Fibroblast of the conjunctiva (primary cell): ENCODE measurements at places on chromosomes 2 and 18.

- DNase-seq, result no peak
Observed at GRCh38 chr2:238243496-238244076, 3.7 kb upstream of the HES6 start.

- DNase-seq, result no peak
Observed at GRCh38 chr2:12036640-12036983, 290.2 kb downstream of the LPIN1 start.

DNA sequence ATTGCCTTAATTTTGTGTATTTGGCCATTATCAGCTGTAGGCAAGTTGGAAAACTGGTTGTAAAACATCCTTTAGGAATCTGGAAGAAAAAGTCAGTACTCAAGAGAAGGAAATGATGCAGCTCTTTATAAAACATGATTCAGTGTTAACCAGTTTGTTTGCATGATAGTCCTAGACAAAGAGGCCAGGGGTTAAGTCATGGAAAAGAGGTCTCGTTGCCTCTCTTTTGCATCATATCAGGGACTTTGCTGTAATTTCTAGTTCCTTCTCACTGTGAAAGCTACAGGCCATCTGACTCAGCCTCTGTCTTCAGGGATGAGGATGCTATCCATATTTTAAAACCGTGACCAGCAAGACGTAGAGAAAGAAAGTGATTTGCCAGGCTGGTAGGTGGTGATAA is 38.0 kb downstream of the NPAS2 start:
- peak; percentile 89 for DNase-seq

GRCh38 chr2:23028106-23028505 is 356.9 kb upstream of the KLHL29 start:
- no peak for DNase-seq

DNA sequence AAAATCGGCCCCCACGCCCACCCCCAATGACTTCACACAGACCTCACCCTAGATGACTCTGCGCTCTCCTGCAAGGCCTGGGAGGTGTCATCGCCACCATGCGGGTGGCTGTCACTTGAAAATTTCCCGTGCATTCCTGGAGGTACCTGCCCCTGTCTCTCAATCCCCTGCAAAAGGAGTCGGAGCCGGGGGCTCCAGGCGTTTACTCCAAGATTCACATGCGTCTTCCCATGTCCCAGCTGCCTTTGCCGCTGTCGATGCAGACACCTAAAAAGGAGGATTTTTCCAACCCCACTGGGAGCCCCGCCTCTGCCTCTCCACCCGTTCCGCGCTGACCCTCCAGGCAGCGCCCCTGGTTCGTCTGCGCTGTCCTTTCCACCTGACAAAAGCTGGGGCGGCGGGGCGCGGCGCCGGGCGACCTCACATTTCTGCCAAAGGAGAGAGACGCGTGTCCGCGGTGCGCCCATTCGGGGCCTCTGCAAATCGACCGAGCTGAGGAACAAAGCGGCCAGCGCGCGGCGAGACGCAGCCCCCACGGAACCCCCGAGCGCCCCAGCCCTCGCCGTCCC is 667 bp downstream of the REEP1 start:
- no peak for DNase-seq

DNA sequence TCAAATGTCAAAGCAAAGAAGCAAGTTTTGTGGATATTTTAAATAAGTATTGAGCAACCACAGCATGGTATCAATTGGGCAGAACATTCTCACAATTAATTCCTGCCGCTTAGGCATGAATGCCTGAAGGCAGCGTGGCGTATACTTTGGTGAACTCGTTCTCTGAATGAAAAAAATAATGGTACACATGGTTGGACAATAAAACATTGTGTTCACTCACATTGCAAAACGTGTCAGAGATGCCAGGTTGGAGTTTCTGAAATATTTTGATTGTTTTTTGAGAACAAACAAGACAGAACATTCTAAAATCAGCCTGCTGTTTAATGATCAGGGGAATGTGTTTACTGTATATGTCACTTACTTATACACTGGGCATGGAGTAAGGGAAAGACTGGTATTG is 254.2 kb downstream of the CDH2 start:
- no peak for DNase-seq

DNA sequence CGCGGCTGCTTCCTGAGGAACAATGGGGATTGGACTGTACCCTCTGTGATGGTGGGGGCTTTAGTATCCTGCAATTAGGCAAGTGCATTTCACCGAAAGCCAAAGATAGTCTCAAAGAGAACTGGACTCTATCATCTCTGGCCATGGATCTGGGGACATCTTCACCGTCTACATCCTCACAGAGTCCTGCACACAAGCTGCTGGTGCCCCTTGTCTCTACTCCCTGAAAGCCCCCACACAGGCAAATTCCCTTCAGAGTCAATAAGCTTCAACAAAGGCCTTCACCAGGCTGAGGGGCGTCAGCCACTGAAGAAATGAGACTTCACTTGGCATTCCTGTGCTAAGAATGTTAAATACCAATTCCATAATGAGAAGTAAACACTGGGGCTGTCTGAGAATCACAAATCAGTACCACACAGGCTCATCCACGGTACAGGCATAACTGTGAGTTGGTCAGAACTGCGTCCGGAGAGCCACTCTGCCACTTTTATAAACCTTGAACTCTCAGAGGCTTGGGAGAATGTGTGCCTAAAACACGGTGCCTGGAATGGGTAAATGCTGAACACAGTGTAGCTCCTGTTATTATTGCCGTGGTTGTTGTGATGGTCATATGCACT is 432.7 kb downstream of the ZNF521 start:
- no peak for DNase-seq

GRCh38 chr2:85905187-85905666 is 16.4 kb upstream of the ST3GAL5 start:
- no peak for DNase-seq

DNA sequence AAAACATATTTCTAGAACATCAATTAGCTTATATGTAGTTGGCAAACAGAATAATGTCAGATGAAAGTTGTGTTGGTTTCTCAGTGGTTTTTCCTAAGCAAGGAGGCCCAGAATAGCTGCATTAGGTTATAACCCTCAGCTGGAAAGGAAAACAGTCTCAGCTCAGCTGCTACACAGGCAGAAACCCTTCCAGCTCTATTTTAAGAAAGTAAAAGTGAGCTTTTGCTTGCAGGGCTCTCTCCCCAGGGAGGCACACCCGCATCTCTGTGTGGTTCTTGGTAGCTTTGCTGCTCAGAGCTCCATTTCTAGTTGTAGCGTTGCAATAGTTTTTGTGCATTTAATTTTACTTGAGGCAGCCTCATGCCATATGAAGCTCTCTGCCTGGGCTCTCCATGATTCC is 54.6 kb downstream of the PIKFYVE start:
- peak; percentile 63 for DNase-seq

DNA sequence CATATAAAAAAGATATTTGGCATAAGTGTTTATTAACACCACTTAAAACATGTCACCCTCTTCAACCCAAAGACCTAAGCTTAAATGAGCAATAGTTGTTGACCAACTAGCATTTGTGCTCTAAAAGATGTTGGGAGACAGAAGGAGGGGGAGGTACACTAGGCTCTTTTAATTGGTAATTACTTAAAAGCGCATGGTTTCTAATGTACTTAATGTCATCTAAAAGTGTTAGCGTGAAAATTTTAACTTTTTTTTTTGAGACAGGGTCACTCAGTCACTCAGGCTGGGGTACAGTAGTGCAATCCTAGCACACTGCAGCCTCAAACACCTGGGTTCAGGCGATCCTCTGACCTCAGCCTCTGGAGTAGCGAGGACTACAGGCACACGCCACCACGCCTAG is 5.5 kb downstream of the WDSUB1 start:
- no peak for DNase-seq

DNA sequence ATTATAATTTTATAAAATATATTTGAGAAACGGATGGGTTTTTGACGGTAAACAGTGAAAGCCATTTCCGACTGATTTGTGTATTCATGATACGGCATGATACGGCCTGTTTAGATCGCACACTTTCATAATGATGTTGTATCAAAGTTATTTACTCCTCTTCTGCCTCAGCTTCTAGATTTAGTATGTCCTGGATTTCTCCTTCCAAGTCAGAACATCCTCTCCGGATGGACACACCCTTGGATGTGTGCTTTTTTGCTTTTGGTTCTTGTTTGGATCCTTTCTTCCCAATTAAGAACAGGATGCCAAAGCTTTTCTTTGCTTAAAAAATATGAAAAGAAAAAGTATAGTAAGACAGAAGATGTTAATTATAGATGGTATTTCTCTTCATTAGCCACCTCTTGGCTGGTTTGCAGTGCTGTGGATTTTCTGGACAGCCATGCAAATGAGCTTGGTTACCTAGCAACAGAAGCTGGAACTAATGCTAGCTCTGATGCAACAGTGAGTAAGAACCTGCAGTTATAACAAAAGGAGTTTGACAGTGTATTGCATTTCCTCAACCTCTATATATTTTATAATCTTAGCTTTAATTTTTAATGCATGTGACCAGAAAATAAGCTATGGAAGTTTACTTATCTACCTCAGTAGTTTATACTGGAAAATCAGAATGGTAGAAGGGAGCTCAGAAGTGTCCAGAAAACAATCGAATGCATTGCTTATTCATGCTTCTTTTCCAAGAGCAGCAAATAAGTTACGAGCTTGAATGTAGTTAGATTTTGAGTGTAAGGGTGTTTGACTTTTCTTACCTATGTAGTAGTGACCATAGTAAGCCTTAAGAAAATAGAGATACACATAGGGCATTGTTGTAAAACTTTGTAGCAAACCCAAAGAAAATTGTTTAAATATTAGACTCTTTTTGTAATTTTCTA is 27.9 kb downstream of the RMND5A start:
- DNase-seq, result peak; percentile 94

DNA sequence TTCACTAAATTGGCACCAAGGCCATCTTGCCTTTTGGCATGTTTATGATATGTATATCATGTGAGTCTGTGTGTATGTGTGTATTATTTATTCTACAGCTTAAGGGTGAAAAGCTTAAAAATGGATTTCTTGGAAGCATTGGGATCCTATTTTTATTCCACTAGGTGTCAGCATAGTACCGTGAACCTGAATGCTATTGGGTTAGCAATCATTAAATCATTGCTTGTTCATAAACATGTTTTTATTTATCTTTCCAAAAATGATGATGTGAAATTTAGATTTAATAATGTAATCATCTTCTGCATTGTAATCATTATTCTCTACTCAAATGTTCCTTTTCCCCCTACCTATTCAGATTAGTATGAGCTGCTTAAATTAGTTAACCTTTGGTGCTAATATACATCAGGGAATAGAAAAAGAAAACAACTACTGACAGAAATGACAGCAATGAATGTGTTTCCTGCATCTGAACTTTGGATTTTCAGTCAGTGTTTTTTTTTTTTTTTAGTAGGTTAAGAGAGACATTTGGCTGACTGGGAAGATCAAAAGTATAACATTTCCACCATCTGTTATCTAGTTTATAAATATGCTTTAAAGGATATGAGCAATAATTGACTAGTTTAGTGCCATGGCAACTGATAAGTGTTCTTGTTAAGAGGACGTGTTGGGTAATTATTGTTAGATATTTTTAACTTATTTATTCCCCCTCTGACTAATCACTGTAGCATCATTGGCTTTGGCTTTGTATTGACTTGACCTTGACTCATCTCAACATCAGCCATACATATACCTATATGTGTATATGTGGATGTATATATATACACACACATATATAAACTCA is 14.1 kb upstream of the ZSWIM2 start:
- peak; percentile 12 for DNase-seq

DNA sequence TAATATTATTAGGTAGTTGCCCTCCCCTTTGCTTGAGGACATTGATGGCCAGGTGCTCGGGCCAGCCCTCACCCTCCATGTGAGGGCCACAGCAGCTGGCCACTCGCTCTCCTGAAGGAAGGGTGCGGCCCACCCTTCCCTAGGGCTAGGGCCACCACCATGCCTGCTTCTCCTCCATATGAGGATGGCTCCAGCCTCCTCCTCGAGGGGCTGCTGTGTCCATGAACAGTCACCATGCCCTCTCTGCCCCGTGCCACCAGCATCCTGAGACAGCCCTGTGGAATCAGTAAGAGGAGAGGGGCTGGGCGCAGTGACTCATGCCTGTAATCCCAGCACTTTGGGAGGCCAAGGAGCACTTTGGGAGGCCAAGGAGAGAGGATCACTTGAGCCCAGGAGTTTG is 2.4 kb downstream of the GPR17 start:
- DNase-seq, result no peak

DNA sequence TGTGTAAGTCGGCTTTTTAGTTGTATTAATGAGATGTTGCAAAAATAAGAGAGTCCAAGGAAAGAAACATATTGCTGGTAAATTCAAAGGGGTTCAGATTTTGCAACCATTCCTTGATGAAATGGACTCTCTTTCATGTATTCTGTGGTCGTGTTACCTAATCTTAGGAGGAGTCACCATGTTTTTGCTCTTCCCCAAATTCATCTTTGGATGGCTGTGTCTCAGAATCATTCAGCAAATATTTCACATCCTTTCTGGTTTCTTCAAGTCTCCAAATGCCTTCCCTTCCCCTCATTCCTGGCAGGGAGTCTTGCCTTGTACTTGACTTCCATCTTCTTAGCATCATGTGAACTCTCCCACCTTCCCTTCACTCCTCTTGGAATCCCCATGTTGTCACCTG is 66.1 kb downstream of the PTPRM start:
- DNase-seq, result no peak

DNA sequence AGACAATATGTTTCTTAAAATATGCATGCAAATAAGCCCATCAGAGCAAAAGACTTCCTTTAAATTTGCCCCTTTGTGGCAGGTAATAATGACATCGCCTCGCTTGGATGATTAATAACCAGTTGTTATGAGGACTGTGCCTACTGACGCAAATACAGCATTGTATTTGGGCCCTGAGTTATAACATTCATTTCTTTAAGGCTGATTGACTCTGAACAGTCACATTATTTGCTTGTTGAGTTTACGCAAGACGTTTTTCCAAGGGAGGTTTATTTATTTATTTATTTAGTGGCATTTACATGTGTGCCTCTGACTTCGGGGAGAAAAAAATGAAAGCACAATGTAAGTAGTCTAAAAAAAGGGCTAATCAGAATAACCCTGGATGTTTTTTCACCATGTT is 88.3 kb downstream of the SLC8A1 start:
- no peak for DNase-seq

- DNase-seq, result no peak
Observed at GRCh38 chr2:37671816-37672103, 318 bp upstream of the CDC42EP3 start.

DNA sequence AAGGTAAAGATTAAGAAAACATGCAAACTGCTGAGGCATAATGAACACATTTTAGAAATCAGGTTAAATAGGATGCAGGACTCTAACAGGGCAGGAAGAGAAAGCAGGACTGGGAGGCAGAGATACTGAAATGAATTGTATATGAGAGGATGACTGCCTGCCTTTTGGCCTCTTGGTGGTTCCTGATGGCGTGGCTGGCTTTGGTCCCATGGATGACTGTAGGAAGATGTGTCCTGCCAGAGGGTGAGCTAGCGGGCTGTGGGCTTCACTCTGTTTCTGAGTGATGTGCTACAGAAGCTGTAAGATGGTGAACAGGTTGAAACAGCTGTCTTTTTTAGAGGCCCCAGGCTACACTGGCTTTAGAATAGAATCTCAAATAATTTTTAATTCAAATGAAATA is 517.0 kb downstream of the SLC4A3 start:
- peak; percentile 17 for DNase-seq
